ENCODE measurements at places on chromosomes 5 and 9.

GRCh38 chr9:75616841-75617566, 273.5 kb upstream of the PCSK5 start:
- no peak for DNase-seq

DNA sequence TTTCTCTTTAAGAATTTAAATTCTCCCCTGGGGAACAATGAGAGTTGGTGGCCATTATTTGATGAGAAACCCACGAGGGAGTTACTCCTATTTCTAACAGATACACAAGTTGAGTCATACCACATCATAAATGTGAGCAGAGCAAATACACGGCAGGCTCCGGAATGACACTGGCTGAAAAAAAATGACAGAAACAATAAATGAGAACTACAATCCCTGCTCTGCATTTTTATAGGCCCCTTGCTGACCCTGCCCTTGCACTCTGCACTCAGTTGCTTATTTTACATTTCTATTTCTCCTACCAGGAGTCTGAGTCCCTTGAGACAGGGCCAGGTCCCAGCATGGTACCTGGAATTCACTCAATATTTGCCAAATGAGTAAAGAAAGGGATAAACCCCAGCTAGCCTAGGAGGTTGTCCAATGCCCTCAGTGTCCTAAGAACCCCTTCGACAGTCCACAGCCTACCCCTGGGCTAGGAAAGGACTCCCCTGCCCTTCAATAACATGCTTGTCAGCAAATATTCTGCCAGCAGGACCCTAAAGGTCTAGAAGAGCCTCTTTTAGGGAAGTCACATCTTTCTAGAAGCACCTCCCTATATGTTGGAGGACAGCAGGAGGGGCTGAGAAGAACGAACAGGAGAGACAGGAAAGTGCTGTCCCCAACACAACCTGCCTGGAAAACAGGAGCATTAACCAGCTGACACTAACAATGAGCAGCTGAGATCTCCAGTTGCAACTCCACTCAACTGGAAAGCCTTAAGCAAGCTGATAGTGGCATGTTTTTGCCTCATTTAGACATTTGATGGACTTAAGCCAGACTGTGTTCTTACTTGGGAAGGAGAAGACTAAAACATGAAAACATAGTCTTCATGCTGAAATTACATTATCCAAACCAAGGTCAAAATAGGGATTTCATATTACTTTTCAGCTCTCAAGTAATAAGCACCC, 191.2 kb downstream of the ACTL7B start:
- DNase-seq, result peak; percentile 34

DNA sequence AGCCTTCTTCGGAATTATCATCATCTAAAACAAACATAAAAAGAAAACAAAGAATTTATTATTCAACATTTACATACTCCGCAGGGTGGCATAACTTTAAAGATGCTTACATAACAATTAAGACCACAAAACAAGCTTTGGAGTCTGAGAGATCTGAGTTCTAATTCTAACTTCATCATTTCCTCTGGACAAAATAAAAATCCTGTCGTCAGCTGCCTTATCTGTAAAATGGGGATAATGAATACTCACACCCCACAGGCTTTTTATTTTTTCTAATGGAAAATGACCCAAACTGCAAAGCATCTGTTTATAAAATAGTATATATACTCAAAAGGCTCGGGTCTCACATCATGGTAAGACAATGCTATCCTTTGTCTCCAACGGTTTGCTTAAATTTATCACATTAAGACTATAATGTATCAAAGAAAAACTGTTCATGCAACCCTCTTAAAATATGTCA, 4.3 kb downstream of the ARRDC3 start:
- DNase-seq, result no peak

DNA sequence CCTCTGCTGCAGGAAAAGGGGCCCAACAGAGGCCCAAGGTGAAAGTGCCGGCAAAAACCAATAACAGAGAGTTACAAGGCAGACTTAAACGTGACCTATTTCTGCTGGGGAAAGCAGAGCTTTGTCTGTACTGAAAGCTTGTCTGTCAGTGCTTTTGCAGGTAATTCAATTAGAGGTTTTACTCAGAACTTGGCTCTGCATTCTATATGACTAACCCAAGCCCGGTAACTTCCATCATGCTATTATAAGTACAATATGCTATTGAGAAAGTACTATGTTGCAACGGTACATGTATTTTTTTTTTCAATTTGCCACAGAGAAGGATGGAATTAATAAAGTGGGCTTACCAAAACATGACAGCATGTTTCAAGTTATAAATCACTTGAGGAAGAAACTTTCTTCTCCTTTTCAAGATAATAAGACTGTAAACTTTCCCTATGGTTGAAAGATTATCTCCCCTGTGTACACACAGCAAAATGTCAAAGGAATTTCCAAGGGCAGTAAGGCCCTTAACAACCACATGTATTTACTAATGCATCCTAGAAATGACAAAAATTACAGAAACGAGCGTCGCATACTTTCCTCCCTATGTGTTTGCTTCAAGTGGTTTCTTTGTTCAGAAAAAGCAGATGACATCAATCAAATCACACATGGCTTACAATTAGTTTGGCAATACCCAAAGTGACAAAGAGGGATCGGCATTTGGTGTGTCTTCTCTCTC, 282.4 kb downstream of the EFNA5 start:
- peak; percentile 48 for DNase-seq

DNA sequence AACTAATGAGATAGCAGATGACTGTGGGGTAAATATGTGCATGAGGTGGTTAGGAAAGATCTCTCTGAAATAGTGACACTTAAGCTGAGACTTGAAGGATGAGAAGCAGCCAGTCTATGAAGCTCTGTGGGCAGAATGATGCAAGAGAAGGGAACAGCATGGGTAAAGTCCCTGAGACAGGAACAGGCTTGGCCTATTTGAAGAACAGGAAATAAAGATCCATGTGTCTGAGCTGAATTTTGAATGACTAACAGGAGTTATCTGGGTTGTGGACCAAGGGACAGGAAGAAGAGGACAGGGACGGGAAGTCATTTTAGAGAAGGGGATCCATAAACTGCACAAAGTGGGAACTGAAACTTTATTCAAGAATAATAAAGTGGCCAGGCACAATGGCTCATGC, 25.6 kb upstream of the HMGCS1 start:
- DNase-seq, result no peak

- DNase-seq, result no peak
Measured at GRCh38 chr5:160456480-160457177, 35.0 kb downstream of the PTTG1 start.

DNA sequence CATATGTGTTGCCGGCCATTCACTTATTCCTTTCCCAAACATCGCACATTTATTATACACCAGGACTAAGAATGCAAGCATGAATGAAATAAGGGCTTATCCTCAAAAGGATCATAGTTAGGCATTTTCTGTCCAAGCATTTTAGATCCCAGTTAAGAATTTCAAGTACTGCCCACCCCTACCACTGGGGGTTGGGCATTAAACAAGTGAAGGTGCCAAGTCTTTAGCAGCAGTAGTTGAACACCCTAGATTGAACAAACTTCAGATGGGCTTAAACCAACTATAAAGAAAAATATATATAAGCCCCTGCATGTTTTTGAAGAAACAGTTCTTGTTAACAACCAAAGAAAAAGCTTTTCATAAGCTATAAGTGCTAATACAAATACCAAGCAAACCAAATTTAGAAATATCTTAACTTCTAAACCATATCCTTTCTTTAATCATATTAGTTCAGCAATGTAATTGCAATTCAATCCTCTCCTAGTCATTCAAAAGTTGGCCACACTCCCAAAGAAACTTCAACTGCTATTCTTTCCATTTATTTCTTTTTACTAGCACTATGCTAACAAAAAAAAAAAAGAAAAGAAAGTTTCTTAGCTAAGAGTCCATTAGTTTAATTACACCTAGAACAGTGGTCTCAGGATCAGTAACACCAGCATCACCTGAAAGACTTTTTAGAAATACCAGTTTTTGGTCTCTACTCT, 149.8 kb downstream of the MLLT3 start:
- no peak for DNase-seq

GRCh38 chr5:60521376-60522291, 178.3 kb downstream of the DEPDC1B start:
- DNase-seq, result no peak

GRCh38 chr9:128102196-128102595, 25.3 kb downstream of the PTGES2 start:
- DNase-seq, result no peak

GRCh38 chr5:172452398-172453205, 1.7 kb downstream of the SH3PXD2B start:
- no peak for DNase-seq

- DNase-seq, result no peak
Measured at GRCh38 chr5:151067632-151068432, 13.0 kb downstream of the TNIP1 start.

DNA sequence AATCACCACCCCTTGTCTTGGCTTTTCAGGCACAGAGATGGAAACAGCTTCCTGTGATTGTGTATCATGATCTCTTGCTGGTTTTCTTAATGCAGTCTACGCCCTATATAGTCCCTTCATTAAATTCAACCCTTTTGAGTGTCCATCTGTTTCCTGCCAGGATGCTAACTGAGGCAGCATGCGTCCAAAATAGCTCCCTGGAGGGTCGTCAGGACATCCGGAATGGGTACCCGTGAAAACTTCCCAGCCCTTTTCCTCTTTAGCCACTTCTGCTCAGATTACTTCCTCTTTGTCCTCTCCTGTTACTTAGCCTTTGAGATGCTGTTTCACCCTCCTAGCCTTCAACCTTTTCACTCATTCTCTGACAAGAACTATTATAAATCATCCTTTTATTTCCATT, 79.8 kb upstream of the KLF9 start:
- no peak for DNase-seq

DNA sequence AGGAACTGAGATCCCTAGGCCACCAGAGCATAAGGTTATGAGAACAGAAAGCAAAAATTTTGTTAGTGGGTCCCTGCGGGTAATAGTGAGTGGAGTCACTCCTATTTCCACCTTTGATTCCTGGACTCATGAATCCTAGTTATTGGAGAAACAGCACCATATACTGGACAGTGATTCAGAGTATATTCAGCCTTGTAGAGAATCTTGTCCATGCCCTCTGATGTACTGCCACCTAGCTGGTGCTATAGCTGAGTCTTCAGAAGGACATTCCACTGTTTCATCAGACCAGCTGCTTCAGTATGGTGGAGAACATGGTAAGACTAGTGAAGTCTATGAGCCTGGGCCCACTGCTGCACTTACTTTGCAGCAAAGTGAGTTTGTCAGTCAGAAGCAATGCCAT, 25.0 kb upstream of the ITGA2 start:
- DNase-seq, result no peak

All from HAP-1 (cell line).